RPMI8226 (cell line): ENCODE measurements at places on chromosomes 5 and 9.
A peak's percentile ranks its signal among the peaks of the same experiment; 100 is the strongest.

- no peak for DNase-seq
Measured at GRCh38 chr5:62330302-62330701, 24.3 kb downstream of the KIF2A start.

- peak; percentile 31 for DNase-seq
Measured at GRCh38 chr5:137778772-137779564, 24.8 kb upstream of the HNRNPA0 start.

DNA sequence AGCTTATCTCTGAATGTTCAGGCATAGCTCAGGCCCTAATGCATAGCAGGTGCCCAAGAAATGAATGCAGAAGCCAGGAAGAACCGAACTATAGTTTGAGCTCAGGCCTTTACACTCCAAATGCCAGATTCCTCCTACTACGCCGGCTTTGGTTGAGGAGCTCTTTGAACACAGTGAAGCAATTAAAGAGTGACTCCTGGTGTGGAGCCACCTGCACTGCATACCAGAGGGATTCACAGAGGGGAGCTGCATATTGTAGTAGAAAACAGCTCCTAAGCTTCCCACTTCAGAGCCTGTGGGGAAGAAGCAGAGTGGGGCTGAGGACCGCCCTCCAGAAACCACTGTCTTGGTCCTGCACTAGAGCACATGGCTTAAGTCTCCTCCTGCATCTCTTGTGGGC lies 14.5 kb upstream of the KCNMB1 start:
- DNase-seq = no peak

- no peak for DNase-seq
Measured at GRCh38 chr9:108117306-108117705, 627.7 kb upstream of the KLF4 start.

DNA sequence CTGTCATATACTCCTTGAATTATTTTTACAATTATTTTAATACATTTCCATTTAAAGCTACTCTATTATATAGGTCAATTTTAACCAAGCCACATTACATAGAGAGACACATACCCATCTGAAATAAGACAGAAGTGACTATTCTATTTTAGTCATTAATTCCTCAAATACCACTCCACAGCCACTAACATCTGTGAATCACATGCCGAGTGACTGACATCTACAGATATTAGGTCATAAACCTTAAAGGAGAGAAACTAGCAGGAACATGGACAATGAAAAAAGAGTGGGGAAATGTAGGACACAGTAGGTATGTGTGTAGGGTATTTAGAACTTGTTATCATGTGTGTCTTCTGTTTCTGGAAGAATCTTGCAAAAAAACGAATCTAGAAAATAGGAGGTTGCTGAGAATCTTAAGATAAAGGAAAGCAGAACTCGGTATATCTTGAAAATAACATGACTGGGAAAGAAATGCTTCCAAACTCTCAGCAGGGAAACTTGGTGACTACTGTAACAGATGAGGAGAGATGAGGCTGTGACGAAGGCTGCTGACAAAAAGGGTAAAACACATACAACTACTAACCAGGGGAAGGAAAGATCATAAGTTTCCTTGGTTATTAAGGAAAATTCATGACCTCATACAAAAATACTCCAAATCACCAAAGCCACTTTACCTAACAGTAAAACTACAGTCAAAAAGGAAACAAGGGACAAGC lies 84.6 kb downstream of the PLPP1 start:
- no peak for DNase-seq

- peak; percentile 99 for DNase-seq
Measured at GRCh38 chr9:134434894-134435506, 108.7 kb downstream of the RXRA start.

GRCh38 chr9:126276056-126276728 lies 50.4 kb upstream of the MVB12B start:
- DNase-seq = no peak

- DNase-seq = no peak
Measured at GRCh38 chr9:33135470-33135958, 31.6 kb downstream of the B4GALT1 start.

DNA sequence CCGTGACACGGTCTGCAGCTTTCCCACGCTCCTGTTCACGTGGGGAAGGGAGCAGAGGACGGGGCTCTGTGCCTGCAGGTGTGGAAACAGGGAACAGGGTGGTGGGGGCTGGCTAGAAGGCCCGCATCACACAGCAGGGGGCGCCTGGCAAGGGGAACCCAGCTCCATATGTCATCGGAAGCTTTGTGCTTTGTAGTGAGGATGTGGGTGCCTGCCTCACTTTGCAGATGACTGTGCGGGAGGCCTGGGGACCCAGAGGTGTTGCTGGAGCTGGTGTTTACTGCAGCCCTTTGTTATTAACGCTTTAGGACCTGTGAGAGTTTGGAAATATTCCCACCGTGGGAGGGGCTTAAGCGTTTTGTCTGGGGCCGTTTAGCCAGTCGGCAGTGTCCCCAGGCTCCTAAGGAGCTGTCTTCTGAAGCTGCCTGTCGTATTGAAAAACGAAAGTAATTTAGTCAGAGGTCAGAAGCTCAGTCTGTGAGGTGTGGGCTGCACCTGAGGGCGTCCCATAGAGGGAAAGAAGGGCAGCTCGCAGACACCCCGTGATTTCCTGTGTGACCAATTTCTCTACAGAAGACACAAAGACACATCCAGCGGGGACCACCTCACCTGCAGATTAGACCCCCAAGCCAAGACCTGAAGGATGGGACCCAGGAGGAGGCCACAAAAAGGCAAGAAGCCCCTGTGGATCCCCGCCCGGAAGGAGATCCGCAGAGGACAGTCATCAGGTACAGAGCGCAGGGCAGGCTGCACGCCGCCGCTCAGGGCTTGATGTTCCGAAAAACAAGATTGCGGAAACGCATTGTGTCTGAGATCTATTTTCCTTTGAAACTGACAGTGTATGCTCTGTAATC lies 9.1 kb downstream of the MAN1B1 start:
- DNase-seq = peak; percentile 86

GRCh38 chr5:34538026-34538672 lies 118.0 kb upstream of the RAI14 start:
- no peak for DNase-seq

- DNase-seq = no peak
Measured at GRCh38 chr9:81476813-81477490, 212.4 kb downstream of the TLE1 start.

DNA sequence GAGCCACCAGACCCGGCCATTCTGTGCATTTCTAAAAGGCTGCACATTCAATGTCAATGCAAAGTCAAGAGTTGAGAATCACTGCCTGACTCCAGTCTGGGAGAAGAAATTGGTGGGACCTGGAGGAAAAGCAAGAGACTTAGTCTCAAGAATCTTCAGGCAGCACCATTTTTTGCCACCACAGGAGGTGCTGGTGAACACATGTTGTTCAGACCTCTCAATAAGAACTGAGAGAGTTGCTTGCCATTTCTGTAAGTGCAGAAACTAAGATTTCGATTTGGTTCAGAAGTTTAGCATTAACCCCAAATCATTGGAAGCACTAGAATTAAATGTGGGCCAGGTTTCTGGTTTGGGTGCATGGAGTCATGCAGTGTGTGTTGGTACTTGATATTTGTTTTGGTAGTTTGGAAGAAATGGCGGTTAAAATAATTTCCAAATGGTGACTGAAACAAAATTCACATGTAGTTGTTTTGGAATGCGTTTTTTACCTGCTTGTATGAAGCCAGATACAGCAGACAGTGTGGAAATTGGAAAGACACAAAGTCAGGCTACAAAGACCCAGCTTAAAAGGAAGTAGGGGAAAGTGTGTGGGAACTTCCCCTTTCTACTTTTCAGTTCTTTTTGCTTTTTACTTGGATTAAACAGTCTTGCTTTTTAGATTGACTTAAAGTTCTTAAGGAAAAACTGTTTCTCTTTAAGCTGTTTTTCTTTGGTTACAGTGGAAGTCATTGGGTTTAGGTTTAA lies 20.4 kb downstream of the PDE8B start:
- no peak for DNase-seq

DNA sequence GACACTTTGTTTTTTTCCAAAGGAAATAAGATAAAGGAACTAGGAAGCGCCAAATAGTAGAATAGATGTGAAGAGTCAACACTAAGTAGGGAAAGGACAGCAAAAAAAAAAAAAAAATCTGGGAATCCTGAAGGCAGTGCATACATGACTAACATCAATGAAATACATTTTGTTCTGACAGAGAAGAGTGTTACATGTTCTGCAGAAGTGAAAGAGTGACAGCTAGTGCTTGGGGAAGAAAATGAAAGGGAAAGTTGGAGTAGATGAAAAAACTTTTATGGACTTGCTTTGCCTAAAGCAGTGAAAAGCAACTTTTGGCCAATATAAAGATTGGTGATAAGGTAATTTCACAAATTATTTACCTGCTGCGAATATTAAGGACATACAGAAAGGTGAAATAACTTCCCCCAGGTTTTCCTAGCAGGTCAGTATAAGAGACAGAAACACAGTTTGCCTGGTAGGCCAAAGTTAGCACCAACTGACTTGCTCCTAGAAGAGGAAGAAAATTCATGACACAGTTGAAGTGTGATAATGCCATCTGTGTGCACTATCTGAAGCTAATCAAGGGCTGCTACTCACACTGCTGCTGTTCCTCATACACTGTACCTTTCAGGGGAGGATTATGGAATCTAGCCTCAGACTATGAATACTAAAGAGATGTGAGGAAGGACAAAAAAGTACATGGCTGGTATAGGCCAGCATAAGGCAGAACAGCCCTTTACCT lies 38.6 kb downstream of the RANBP6 start:
- no peak for DNase-seq

- no peak for DNase-seq
Measured at GRCh38 chr9:119349351-119349825, 19.8 kb downstream of the BRINP1 start.

- DNase-seq = no peak
Measured at GRCh38 chr9:137366891-137367381, 56.0 kb downstream of the EXD3 start.

GRCh38 chr9:131203431-131204218 lies 72.7 kb downstream of the FAM78A start:
- no peak for DNase-seq

- no peak for DNase-seq
Measured at GRCh38 chr9:92503156-92503555, 20.9 kb upstream of the ASPN start.

DNA sequence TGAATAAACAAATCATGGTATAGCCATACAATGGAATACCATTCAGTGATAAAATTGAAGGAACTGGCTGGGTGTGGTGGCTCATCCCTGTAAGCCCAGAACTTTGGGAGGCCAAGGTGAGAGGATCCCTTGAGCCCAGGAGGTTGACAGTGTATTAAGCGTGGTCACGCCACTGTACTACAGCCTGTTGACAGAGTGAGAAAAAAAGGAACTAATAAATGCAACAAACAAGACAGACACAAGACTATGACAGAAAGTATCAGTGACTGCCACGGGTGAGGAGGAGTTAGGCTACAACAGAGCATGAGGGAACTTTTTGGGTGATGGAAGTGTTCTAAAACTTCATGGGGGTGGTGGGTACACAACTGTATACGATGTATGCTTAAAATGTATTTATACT lies 2.2 kb downstream of the FNIP1 start:
- DNase-seq = no peak

DNA sequence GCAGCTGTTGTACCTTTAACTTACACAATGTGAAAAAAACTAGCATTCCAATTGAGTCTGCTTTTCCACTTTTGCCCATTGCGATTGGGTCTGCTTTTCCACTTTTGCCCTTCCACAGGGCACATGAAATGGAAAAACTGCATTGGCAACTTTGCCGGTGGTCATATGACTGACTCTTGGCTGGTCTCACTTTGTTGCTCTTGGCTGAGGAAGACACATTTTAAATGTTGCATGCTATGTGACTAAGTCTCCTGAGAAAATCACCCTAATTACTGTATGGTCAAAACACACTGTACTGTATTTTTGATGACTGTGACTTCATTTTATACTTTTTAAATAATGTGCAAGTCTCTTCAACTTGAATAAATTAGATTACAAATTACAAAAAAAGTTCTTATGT lies 1.6 kb upstream of the OXCT1 start:
- DNase-seq = no peak

DNA sequence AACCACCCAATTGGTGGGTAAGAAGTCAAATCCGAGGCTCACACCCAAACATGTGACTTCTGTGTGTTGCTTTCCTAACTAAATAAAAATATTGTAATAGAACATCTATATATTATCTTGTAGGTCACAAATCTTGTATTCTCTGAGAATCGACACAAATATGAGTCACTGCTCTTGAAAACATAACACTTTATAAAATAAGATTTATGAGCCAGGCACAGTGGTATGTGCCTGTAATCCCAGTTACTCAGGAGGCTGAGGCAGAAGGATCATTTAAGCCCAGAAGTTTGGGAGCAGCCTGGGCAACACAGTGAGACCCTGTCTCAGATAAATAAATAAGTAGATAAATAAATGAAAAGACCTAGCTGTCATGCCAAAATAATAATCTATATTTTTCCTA lies 624.1 kb downstream of the ANXA1 start:
- DNase-seq = no peak

- no peak for DNase-seq
Measured at GRCh38 chr5:39231705-39232525, 12.6 kb upstream of the FYB1 start.

GRCh38 chr5:161273410-161273809 lies 273.1 kb downstream of the GABRB2 start:
- no peak for DNase-seq

- DNase-seq = no peak
Measured at GRCh38 chr5:80124121-80124918, 89.2 kb downstream of the THBS4 start.

- no peak for DNase-seq
Measured at GRCh38 chr5:113081881-113082546, 105.4 kb downstream of the DCP2 start.

DNA sequence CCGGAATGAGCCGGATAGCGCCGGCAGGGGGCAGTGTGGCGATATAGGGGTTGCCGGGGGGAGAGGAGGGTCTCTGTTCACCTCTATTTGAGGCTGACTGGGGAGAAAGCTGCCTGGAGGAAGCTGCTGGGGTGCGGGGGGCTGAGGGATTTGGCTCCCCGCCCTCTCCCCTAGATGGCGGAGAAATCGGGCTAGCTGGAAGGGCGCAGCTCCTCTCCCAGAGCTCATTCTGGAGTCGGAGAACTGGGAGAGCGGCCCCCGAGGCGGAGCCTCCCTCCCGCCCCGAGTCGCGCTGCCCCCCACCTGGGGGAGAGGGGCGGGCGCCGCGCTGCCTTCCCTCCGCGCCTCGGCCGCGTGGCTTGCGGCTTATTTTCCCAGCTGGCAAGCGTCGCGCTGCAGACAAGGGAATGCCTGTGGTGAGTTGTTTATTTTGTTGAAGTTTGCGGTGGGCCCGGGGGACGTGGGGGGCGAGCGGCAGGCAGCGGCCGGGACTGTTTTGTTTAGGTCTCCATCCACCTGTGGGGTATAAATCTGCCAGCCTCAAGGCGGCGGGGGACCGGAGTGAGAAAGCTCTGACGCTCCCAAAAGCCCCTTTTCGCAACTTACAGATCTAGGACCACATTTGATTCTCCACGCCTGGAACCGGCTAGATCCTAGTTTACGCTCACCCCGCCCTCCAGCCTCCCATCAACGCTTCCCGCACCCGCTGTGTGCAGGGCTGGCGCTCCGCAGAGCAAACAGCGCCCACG lies 4.1 kb upstream of the RGMB start:
- peak; percentile 45 for DNase-seq

GRCh38 chr9:111356481-111357244 lies 26.6 kb upstream of the OR2K2 start:
- DNase-seq = no peak

- no peak for DNase-seq
Measured at GRCh38 chr9:89418882-89419640, 78.9 kb downstream of the SEMA4D start.

- DNase-seq = no peak
Measured at GRCh38 chr9:75893106-75893505, 2.6 kb downstream of the PCSK5 start.
